ENCODE measurements at places on chromosomes 4 and X. TPM values are rescaled to one million over a fixed set of nuclear protein-coding genes. Genes with fewer than 3 reads are reported as not detected.

PRRG1 gene
- total RNA-seq, result 10.1 TPM

MAGEA4 gene
- 0.31 TPM for total RNA-seq

FGFBP2 gene
- 0.74 TPM for total RNA-seq

MAGEB5 gene
- total RNA-seq, result not detected

MAGEB16 gene
- total RNA-seq, result not detected
